ENCODE measurements at places on chromosomes 1 and 21.

- no peak for DNase-seq
Observed at GRCh38 chr1:160777486-160778089, 18.4 kb upstream of the LY9 start.

- no peak for DNase-seq
Observed at GRCh38 chr1:175629318-175629694, 114.1 kb downstream of the TNR start.

GRCh38 chr1:181352695-181353094, 130.6 kb upstream of the CACNA1E start:
- no peak for DNase-seq

DNA sequence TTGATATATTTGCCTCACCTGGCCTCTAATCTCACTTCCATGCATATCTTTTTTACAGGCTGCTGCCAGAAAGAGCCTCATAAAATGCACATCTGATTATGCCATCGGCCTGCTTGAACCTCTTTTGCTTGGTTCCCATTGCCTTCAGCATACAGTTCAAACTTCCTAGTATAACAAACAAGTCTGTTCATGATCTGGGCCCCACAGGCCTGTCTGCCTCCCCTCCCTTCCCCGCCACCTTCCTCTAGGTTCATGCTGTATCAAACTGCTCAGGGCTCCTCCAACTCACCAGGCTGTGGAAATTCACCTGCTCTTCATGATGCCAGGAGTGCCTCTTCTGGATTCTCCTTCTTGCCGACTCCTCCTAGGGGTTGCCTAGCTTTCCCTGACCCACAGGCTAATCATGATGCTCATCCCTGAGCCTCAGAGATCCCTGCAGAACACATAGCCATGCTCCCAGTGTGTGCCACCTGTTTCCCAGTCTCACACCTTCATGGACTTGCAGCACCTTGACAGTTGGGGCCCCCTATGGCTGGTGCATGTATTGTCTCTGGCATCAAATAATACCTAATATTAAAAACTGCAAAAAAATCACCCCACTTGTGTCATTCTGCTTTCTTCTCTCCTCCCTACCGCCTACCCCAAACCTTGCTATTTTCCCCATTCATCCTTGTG, 33.7 kb upstream of the CD2 start:
- no peak for DNase-seq

DNA sequence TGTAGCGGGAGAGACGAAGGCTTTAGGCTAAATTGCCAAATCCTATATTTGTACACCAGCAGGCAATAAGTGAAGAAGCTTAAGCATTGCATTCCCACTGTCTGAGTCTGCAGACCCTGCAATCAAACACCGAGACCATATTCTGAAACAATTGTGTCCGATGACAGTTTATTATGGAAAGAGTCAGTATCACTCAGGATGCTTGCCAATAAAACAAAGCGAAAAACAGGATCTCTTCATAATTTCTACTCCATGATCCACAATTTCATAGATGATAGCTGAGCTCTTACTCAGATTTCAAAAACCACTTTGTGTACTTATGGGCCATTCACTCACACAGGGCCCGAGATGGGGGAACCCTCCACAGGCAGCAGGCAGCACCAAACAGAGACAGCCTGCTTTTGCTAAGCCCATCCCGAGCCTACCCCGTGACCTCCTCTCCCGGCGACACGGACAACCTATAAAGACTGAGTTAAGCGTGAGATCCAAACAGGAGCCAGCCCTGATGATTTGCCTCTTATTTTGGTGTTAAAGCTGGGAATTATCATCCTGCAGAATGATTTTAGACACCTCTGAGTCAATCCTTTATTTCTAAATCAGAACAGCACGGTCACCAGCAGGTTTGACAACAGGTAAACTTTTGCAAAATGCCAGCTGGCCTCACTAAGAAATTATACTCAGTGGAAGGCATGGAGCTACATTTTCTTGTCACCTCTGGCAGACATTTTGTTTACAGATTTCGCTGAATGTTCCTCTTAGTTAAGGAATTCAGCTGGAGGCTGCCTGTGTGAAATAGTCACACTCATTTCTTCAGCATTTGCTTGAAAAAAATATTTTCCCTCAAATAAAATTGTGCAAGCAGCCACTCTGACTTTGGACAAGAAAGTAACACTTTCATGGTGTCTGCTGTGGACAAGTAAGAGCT, 212.4 kb downstream of the GPATCH2 start:
- DNase-seq = no peak

- no peak for DNase-seq
Observed at GRCh38 chr1:115791816-115792215, 23.3 kb upstream of the CASQ2 start.

GRCh38 chr1:78045563-78045925, 222 bp upstream of the GIPC2 start:
- DNase-seq = no peak

DNA sequence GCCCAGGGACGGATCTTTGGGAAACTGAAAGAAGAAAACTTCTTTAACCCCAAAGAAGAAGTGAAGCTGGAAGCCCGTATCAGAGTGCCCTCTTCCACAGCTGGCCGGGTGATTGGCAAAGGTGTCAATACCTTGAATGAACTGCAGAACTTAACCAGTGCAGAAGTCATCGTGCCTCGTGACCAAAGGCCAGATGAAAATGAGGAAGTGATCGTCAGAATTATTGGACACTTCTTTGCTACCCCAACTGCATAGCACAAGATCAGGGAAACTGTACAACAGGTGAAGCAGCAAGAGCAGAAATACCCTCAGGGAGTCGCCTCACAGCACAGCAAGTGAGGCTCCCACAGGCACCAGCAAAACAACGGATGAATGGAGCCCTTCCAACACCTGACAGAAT, 114.0 kb downstream of the NBPF12 start:
- DNase-seq = no peak

GRCh38 chr1:180229483-180230415, at the start of gene LHX4:
Gene LHX4 (plus strand): TSS chr1:180230264. CDS start chr1:180230530, 266 bp downstream.
- DNase-seq = no peak

DNA sequence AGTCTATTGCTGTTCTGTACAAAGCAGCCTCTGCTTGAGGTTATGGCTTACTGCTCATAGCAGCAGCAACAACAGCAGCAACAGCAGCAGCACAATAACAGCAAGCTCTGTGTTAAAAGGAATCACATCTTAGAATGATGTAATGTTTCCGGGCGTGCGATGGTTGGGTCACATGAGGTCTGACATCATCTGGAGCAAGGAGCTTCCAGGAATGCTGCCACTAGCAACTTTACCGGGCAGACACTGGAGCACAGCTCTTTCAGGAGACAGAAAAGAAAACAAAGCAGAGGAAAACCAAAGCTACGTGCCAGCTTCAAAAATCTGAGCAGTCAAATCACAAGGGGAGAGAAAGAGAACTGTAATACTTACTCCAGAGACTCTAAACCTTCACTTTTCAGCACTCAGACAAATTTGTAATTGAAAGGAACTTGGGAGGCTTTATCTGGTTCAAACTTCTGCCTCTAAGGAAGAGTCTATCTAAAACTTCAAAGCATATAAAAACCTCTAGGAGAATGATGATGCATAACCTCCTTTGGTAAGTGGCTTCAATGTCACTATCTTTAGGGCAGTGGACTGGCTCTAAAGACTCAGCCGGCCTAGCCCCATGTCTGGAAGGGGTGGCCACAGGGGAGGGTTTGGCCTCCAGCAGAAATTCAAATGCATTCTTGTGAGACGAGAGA, 28.3 kb upstream of the RAB3GAP2 start:
- peak; percentile 51 for DNase-seq

DNA sequence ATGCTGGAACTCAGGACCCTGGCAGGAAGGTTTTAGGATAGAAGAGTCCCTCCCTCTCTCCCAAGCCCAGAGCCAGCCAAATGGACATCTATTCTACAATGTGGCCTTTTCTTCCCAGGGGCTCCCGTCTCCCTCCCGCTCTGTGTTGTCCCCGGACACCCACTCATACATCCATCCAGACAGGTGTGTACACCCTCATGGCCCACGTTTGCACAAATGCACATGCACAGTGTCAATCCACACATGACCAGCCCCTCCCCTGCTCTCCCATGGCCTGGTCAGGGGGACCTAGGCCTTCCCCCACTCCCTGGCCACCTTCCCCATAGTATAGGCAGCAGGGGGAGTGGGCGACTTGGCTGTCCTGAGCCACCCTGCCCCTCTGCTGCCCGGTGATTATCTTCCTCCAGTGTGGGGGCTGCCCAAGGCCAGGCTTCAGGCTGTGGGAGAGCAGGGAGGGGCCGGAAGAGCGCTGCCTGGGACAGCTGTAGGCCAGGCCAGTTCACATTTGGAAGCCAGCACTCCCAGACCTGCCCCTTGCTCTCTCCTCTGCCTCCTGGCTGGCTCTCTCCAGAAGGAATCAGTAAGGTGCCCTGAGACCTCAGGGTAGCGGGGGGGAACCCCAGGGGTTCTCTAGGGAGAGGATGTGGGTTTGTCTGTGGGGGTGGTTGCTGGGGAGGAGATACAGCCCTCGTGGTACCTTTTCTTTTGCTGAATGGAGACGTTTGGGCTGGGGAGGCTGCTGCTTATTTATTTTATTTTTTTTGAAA, 4.1 kb upstream of the PTPN7 start:
- DNase-seq = no peak

- DNase-seq = no peak
Observed at GRCh38 chr1:197868751-197869489, 33.5 kb upstream of the C1orf53 start.

DNA sequence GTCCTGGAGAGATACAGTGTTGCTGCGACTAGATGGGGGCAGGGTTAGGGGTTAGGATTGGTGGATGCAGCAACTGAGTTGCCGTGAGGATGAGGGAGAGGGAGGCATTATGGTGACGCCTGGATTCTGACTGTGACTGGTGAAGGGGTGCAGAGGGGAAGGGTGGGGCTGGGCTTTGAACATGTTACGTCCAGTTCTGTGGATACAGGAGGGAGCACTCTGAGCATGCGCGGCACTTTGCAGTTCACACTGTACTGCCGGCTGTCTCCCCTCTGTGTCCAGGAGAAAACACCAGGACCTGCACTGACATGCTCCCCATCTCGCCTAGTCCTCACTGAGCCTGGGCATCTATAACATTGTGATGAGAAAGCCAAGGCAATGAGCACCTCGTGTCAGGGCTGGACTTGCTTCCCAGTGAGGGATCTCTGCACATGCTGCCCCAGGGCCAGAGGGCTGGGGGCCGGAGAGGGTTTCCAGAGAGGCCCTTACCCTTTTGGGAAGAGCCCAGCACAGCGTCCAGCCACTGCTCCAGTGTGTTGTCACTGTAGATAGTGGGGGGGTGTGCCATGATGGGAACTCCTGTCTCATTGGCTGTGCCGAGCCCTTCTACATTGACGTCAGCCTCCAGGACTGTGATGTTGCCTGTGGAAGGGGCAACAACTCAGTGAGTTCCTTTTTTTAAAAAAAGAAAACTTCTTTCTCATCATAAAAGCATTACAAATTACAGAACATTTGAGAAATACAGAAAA, 7.6 kb downstream of the FAM151A start:
- DNase-seq = no peak

GRCh38 chr1:148347781-148348180, 135.3 kb downstream of the PPIAL4G start:
- DNase-seq = no peak

GRCh38 chr1:225881959-225882693, at the start of gene TMEM63A:
Gene TMEM63A (minus strand): TSS chr1:225882380. CDS start chr1:225877580, 4,800 bp downstream.
- DNase-seq = peak; percentile 83

GRCh38 chr1:43359696-43360095, 915 bp downstream of the CDC20 start:
- DNase-seq = no peak

DNA sequence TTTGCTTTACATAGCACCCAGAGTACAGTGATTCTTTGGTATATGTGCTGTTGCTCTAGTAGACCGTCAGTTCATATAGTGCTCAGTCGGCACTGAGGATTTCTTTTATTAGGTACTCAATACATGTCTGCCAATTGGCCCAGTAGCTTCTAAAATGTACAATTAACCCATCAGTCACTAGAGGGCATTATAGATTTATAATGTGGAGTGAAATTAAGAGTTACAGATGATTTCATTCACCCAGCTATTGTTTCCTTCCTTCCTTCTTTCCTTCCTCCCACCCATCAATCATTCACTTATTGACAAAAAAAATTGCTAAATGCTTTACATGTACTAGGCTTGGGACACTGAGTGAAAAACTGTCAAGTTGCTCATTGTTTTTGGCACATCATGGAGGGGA, 263.6 kb upstream of the USP24 start:
- no peak for DNase-seq

DNA sequence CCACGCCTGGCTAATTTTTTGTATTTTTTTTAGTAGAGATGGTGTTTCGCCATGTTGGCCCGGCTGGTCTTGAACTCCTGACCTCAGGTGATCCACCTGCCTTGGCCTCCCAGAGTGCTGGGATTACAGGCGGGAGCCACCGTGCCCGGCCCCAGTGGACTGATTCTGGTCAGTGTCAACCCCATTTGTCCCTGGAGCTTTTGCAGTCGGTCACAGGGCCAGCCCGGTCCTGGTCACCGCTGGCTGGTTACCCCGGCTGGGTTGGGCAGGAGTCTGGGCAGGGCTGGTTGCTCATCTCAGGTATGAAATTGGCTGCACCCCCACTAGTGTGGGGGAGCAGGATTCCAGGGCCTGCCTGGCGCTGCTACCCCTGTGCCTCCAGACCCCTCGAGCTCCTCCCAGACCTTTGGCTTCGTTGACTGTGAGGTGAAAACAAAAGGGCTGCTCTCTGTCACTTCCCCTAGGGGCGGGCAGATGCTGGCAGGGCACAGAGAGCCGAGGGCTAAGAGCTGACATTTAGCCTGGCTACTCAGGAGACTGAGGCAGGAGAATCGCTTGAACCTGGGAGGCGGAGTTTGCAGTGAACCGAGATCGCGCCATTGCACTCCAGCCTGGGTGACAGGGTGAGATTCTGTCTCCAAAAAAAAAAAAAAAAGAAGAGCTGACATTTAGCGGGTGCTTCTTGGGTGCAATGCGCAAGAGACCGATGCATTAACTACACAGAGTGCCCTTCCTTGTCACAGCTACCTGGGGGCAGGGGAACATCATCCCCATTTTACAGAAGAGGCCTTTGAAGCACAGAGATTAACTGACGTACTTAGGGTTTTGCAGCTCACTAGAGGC, 10.6 kb downstream of the TNFRSF1B start:
- DNase-seq = no peak

DNA sequence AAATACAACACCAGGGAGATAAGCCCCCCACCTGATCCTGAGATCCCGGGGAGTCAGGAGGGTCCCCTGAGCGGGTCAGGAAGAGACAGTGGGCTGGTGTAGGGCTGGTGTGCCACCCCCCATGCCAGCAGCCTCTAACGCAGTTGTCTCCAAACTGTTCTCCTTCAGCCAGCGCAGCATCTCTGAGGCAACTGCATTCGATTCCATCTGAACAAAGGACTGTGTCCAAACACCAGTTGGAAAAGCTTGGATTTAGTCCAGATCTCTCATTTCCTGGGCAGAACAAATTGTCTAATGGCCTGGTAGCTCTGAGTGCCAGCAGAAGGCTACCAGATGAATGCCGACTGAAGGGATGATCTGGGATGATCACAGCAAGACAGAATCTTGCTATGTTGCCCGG, 44.1 kb upstream of the EIF4G3 start:
- DNase-seq = no peak

DNA sequence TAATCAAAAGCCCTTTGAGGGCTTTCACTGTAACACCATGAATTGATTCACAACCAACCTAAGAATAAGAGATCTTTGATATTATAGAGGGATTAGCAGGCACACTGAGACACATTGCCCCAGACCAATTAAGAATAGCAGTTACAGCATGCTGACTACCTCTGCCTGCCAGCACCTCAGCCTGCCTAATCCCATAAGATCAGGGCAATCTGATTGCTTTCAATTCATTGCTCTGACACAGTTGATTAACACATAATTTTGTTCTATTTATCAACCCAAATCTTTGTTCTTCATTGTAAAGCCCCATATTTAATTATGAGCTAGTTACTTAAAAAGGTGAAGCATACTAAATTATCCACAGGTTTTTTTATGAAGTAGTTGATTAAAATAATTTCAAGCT, 548.8 kb upstream of the ZP4 start:
- DNase-seq = no peak

- DNase-seq = no peak
Observed at GRCh38 chr1:26352338-26352679, 1.6 kb downstream of the CRYBG2 start.
